ENCODE measurements at places on chromosomes 1 and 21.

- DNase-seq, result no peak
Observed at GRCh38 chr1:197156692-197157091, 10.2 kb upstream of the ASPM start.

DNA sequence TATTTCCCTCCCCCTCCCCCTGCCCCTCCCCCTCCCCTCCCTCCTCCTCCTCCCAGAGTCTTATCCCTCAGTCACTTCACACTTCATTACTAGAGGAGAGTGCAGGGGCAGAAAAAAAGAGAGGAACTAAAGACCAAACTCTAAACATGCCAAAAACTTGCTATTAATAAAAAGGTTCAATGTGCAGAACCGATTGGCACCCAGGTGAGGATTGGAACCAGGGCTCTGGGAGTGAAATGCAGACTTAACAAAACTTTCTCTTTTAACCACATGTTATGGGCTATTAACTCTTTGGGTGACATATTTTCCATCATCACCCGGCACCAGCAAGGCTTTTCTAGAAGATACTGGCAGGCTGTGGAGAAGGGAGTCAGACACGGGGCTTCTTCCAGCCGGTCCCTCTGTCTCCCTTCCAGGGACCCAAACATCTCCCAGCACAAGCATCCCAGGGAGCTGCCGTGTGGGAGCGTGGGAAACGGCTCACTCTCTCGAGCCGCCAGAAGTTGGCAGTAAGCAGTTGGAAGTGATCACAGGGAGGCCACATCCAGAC, 13.6 kb downstream of the NID1 start:
- DNase-seq, result no peak

- DNase-seq, result no peak
Observed at GRCh38 chr1:179828554-179829110, 49.0 kb downstream of the TOR1AIP2 start.

- DNase-seq, result no peak
Observed at GRCh38 chr1:21496886-21497285, 12.3 kb upstream of the ALPL start.

- no peak for DNase-seq
Observed at GRCh38 chr1:53644496-53644895, 94.5 kb downstream of the GLIS1 start.

DNA sequence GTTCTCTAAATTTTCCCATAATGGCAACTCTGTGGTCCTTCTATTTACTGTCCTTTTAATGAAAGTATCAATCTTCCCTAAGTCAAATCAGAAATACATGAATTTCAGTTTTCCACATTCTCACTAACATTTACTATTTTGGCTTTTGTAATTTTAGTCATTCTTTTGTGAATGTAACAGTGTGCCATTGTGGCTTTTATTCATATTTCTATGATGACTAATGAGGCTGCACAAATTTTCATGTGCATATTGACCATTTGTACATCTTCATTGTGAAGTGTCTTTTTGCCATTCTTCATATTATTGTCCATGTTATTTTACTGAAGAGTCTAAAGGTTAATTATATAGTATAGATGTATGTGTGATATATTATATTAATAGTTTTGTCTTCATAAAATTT, 431.0 kb upstream of the BRINP3 start:
- DNase-seq, result no peak

GRCh38 chr21:40505244-40505643, 341.7 kb downstream of the DSCAM start:
- no peak for DNase-seq

GRCh38 chr21:35556536-35556935, 503.8 kb downstream of the SETD4 start:
- DNase-seq, result no peak

DNA sequence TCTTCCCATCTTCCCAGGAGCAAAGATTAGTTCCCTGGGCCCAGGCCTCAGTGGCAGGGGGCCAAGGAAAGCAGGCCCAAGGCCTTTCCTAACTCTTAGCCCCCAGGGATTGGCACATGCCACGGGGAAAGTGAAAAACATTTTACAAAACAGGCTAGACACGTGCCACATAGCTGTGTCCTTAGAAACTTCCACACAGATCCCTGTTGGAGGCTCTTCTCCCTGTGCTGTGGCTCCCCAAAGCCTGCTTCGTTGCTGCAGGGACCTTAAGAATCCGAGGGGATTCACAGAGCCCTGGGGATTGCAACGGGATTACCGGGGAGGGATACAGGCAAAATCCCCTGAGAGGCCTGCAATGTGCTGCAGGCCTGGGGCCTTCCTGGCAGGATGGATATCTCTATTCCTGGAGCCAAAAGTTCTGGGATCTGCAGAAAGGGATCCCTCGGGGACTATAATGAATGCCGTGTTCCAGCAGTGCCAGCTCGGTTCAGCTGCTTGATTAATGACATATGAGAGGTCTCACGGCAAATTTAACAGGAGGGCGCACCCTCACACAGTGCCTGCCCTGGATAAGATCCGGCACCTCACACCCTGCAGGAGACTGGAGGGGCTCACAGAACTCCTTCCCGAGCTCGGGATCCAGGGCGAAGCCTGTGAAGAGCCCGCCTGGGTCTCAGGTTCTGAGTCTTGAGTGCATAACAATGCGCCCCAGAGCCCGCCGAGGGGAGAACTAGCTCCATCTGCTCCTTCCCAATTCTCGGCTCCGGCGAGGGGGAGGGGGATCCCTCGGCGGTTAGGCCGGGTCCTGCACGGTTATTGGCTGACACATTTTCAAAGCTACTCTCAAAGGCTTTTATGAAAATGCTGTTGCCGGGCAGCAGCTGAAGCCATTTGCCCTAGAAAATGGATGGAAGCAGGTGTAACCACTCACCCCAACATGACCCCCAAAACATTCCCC, 15.3 kb upstream of the RGS8 start:
- DNase-seq, result no peak

GRCh38 chr21:45146306-45146705, 71.9 kb downstream of the ADARB1 start:
- DNase-seq, result peak; percentile 17

DNA sequence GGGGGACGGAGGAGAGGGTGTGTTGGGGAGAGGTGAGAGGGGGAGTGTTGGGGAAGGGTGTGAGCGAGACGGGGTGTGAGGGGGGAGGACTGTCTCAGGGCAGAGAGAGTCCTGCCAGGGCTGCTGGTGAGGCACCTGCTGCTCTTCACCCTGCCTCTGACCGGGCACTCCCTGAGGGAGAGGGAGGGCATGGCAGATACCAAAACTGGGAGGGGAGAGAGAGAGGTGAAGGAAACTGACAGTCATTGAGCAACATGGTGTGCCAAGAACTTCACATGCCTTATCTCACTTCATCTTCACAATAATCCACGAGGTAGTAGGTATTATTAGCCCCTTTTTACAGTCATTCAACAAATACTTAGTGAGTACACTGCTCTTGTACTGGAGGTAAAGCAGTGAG, 61.3 kb upstream of the ARTN start:
- DNase-seq, result no peak

DNA sequence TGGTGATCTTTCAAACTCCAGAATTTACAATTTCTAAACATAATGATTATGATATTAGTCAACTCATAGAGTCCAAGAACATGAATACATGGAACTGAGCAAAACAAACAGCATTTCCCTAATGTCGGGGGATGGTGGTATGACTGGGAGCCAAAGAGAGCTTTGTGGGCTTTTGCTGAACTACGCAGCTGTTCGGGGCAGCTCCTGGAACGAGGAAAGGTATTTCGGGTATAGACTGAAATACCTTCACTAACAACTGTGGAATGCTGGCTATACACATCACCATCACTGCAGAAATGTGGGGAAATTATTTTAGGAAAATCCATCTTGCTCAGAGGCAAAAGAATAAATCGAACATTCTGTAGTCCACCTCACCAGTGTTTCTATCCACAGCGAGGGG, 30.2 kb upstream of the VPS26C start:
- no peak for DNase-seq

DNA sequence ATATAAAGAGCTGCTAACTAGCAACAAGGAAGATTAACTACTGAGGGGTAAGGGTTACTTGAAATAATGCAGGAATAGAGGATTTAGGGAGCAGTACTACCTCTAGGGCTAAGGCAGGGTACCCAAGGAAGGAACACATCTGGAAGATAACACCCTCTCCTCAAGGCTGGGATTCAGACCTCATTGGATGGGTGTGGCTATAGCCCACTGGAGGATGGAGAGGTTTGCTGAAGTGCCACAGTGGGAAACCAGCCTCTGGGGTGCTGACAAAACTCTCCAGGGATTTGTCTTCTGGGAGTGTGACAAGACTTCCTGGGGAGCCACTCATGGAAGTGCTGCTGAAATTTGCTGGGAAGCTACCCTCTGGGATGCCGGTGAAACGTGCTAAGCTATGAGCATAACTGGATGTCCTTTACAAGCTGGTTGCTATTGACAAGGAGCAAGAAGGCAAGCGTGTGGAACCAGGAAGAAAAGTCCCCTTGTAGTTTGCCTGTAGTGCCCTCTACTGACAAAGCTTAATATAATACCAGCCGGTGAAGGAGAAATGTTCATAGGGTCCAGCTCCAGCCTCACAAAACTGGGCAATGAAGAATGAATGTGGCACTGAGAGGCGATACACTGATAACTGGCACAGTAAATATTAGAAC, 122.8 kb upstream of the USP24 start:
- DNase-seq, result no peak

GRCh38 chr1:46675549-46676314, 4.1 kb downstream of the TEX38 start:
- no peak for DNase-seq

- no peak for DNase-seq
Observed at GRCh38 chr21:14886001-14886400, 178.8 kb downstream of the NRIP1 start.

- no peak for DNase-seq
Observed at GRCh38 chr21:28235169-28235895, 757.3 kb downstream of the LTN1 start.

DNA sequence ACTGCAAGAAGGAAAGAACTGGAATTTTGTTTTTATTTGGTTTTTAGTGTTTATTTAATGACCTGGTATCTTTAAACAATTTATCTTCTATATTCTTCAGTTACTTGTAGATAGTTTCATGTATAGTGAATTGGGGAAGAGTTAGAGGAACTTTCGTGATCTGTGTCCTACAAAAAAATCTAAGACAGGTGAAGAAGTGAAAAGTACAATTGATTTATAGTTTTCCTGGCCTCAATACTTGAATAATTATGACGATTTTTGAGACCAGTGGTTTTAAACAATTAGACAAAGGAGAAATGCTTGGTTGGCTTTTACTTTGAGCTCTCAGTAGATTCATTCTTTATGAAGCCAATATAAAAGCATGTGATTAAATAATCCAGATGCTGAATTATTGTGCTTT, 7.5 kb downstream of the MIER1 start:
- DNase-seq, result no peak

DNA sequence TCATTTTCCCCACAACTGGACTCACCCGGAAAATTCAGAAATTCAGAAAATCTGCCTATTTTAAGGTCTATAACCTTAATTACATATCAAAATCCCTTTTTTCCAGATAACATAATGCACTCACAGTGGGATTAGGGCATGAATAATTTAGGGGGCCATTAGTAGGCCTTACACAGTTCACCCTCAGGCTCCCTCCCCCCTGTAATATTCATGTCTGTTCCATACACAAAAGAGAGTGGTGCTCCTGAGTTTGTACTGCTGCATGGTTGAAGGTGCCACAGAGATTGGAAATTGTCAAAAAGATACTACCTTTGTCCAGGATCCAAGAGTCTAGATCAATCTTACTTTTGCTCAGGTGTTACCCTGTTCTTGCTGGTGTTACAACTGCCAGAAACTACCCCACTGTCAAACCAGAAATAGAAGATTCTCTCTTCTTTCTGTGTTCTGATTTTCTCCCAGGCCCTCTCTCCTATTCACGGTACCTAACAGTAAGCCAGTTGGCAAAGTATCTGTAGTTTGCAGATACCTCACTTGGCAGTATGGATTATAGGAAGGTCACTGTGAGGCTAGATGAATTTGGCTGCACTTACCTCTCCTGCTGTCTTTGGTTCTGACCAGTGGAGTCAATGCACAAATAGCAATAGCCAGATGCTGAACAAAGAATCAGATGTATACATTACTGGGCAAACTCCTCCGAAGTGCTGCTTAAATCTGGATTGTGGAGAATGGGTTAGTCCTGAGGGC, 53.2 kb downstream of the C1orf198 start:
- peak; percentile 9 for DNase-seq

DNA sequence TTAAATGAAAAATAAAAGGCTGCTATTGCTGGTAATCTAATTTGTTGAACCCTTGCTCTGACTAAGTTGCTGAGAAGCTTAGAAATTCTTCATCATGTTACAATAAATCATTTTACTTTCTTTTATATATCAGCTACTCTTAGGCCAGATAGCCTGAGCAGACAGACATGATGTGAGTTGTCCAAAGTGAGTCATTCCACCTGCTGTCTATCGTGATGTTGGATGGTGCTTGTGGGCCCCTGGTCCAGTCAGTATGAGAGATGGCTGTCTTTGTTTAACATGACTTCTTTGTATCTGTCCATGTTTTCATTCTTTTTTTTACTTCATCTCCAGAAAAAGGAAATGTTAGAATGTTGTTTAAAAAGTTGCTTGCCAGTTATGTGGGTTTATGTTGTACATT, 188.8 kb downstream of the ADGRL2 start:
- no peak for DNase-seq

- DNase-seq, result no peak
Observed at GRCh38 chr1:19130468-19130867, 79.6 kb downstream of the UBR4 start.

DNA sequence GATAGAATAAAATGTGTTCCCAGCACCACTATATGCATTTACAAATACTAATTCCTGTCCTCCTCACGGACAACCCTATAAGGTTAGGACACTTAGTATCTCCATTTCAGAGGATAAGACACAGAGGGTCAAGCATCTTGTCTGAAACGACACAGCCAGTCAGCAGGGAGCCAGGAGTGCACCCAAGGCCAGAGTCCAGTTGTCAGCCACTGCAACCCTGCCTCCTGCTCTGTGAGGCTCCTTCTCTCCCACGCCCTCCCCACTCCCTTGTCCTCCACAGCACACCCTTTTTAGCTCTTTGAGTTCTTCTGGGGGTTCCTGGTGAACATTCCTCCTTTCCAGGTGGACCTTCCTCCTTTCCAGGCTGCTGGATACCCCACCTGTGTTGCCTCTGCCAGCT, 119.0 kb upstream of the TNR start:
- no peak for DNase-seq

- no peak for DNase-seq
Observed at GRCh38 chr1:9207715-9208114, 26.9 kb upstream of the H6PD start.

- DNase-seq, result no peak
Observed at GRCh38 chr1:234486858-234487840, 8.2 kb upstream of the TARBP1 start.

- DNase-seq, result no peak
Observed at GRCh38 chr1:39592069-39592468, 15.5 kb upstream of the PABPC4 start.

GRCh38 chr21:38805328-38806152, at the start of gene ETS2:
ETS2 (plus strand) TSS chr21:38805929; CDS start chr21:38810035, 4,106 bp downstream.
- peak; percentile 87 for DNase-seq

GRCh38 chr1:155127105-155127966, at the start of gene EFNA1:
EFNA1 (plus strand) TSS chr1:155127876; CDS start chr1:155127978, 102 bp downstream.
- DNase-seq, result peak; percentile 78

DNA sequence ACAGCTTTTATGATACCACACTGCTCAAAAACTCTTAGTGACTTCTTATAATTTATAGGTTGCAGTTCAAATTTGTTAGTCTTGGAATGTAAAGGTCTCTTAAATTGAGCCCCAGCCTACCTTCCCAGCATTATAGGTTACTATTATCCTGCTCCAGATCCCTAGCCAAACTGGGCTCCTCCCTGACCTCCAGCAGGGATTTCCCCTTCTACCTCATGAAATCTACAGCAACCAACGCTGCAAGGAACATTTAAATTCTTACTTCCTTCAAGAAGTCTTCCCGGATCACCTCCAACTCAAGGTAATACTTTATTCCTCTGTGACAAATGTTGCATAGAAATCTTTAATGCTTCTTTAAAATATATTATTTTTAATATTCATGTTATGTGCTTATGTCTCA, 255.1 kb upstream of the C1orf105 start:
- DNase-seq, result no peak

Measured in activated CD8-positive, alpha-beta memory T cell treated with anti-CD3 and anti-CD28 coated beads for 24 hours (primary cell).